ENCODE measurements at places on chromosomes 2 and 18.
A peak's percentile ranks its signal among the peaks of the same experiment; 100 is the strongest.

GRCh38 chr2:205811387-205811786 lies 129.1 kb downstream of the NRP2 start:
- DNase-seq: no peak

- DNase-seq: peak; percentile 24
These were observed 17.6 kb upstream of the TMEM247 start for GRCh38 chr2:46461709-46462171.

- DNase-seq: no peak
These were observed 113.5 kb downstream of the CRIM1 start for GRCh38 chr2:36469106-36469477.

DNA sequence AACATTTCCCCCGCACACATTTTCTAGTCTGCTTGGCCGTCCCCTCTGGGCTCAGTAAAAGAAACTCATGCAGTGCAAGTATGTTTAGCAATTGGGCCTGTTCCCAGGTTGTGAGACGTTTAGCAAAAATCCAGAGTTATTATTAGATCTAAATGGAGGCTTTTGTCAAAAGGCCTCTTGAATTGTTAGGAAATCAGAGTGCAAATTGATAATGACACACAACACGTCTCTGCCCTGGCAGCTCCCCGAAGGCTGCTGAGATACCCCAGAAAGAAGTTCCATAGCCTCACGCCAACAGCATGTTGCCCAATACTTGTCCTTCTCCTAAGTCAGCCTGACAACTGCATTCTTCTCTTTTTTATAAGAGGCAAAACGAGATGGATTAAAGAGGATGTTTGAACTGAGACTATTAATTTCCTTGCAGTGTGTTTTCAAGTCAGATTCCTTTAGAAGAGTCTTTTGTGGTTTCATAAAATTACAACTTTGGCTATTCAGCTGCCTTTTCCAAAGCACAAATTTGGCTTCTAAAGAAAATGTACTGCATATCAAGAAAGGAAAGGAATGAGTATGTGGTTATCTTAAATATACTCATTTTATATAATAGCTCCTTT lies 202.2 kb downstream of the TRIB2 start:
- no peak for DNase-seq

GRCh38 chr2:46555011-46555410 lies 75.6 kb downstream of the TMEM247 start:
- peak; percentile 22 for DNase-seq

GRCh38 chr2:64632835-64633819 lies 20.6 kb downstream of the SERTAD2 start:
- no peak for DNase-seq

- no peak for DNase-seq
These were observed 17.6 kb upstream of the COPS8 start for GRCh38 chr2:237068005-237068576.

DNA sequence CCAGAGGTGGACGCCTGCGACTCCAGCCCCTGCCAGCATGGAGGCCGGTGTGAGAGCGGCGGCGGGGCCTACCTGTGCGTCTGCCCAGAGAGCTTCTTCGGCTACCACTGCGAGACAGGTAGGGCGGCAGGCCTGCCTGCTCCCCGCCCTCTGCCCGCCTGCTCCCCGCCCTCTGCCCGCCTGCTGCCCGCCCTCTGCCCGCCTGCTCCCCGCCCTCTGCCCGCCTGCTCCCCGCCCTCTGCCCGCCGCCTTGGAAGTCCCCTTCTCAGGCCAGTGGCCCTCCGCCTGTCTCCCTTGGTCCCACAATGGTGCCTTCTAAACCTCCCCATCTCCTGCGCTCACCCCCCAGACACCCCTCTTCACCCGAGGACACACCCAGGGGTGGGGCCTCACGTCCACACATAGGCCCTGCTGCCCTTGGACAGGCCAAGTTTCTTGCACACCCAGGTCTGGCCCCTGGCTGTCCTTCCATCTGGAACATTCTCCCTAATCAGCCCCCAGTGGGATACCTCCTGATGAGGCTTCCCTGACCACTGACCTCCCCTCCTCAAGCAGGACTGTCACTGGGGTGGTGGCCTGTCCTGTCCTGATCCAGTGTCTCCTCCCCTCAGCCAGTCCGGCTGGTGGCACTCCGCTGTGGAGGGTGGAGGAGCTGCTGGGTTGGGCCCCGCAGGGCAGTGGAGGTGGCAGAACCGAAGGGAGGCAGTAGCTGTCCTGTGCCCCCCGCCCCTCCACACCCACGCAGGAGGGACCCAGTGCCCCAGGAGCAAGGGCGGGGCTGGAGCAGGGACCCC lies 37.9 kb downstream of the MTERF4 start:
- peak; percentile 33 for DNase-seq

- no peak for DNase-seq
These were observed 26.6 kb downstream of the CROCC2 start for GRCh38 chr2:240932724-240933047.

DNA sequence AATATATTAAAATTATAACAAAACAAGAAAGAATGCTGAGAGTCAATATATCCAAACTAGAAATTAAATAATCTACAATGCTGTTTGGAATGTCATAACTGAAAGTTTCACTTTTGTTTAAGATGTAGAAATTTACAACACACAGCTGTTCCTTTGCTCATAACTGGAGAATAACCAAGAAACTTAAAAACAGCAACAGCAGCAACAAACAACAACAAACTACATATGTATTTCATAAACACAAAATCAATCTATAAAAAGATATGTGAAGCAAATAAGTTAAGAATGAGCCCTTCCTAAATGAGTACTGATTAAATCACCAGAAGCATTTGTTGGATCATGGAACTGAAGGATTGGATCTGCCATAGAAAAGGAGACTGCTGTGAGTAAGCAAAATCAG lies 456.5 kb upstream of the ZNF804A start:
- no peak for DNase-seq

GRCh38 chr2:224556381-224556780 lies 28.8 kb downstream of the CUL3 start:
- DNase-seq: no peak

DNA sequence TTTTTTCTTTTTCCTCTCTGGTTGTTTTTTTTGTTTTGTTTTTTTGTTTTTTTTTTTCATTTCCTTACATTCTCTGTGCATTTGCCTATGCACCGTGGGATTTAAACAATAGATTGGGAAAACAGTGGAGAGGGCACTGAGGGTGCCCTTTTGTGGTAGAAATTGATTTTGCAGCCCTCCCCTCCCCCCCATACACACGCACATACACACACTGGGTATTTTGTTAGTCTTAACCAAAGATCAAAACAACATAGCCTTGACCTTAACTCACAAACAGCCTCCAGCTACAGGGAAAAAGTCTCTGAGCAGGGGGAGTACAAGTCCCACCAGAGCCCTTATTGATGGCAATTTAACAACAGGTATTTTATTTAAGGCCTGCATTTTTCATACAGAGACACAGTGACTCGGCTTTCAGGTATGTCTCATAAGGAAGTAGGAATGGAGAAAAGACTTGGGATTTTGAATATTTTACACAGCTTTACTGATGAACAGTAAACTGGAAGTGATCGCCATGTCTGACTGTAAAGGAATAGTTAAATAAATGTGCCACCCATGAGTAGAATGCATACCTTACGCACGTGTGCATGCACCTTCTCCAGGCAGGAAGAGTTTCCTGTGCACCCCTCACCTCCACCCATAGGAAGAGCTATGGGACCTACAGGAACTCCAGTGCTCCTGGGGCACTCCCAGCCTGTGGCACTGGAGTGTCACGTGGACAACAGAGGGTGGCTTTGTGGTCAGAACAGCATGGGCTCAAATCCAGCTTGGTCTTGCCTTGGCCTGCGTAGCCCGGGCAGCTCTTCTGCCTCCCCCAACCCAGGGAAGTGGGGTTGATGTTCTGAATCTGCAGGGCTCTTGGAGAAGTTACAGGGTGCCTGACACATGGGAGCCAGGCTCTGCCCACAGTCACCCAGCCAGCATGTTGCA lies 266.4 kb downstream of the ANAPC1 start:
- no peak for DNase-seq

GRCh38 chr2:88871336-88871735 lies 179.9 kb downstream of the RPIA start:
- no peak for DNase-seq

DNA sequence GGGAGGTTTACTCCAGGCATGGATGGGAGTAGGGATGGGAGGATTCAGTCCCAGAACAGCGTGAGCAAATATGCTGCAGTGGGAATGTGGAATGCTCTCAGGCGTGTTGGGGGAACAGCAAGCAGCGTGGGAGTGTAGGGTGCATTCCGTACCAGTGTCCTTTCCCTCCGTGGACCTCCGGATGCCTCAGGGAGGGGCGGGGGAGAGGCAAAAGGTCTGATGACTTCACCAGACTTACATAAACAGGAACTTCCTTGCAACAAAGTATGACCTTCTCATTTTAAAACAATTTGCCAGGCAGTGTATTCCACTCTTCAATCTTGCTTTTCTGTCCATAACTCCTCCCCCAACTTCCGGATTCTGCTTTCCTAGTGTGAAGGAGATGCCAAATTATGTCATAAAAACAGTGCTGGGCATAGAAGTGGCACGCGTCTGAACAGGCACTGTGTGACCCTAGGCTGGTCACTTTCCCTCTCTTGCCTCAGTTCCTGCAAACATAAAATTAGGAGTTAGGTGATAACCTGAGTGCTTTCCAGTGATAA lies 36.9 kb downstream of the RPL37A start:
- DNase-seq: no peak

- no peak for DNase-seq
These were observed 187.8 kb upstream of the HDAC4 start for GRCh38 chr2:239588451-239589269.

DNA sequence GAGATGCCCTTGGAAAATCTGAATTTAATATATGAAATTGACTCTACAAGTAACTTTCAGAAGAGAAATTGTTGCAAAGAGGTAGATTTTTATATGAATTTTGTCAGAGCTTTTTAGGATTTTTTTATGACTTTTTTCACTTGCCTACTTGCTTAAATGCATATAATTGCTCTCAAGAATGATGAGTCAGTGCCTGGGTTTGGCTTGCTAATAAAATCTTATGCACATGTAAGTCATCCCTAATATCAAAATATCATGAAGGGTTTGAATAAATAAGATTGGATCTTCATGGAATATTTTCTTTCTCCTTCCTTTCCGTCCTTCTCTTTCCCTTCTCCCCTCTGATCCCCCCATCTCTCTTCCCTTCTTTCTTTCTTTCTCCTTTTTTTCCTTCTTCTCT lies 354.1 kb downstream of the TXNL1 start:
- DNase-seq: no peak

- DNase-seq: peak; percentile 63
These were observed 245.3 kb downstream of the STK39 start for GRCh38 chr2:168002021-168002553.

GRCh38 chr2:143397884-143398614 lies 268.8 kb downstream of the ARHGAP15 start:
- peak; percentile 35 for DNase-seq

- DNase-seq: no peak
These were observed 265.6 kb downstream of the ANAPC1 start for GRCh38 chr2:111618226-111618977.

DNA sequence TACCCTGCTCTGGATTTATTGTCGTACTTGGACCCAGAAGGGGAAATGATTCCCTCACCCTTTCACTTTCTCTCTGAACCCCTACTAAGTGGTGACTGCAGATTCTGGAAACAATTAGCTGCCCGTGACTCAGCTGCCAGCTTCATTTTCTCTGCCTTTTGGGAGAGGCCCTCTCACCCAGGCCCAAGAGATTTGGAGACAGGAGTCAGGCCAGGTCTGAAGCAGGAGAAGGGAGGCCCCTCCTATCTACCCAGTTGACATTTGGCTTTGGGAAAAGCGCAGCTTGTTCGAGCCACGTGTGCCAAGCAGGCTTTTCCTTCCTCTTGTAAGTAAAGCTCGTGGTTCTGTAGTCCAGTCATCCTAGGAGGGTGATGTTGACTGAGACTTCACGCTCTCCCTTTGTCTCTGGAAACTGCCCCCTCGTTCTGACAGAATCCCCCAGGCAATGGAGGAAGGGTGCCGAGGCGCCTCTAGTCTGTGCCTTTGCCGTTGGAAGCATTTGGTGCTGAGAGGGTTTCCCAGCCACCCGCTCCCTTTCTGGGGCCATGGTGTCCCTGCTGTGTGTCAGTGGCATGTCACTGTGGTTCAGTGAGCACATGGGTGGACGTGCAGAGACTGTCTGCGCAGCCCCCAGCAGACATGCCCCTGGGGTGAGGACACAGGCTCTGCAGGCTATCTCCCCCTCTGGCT lies 8.6 kb downstream of the OXER1 start:
- DNase-seq: no peak

DNA sequence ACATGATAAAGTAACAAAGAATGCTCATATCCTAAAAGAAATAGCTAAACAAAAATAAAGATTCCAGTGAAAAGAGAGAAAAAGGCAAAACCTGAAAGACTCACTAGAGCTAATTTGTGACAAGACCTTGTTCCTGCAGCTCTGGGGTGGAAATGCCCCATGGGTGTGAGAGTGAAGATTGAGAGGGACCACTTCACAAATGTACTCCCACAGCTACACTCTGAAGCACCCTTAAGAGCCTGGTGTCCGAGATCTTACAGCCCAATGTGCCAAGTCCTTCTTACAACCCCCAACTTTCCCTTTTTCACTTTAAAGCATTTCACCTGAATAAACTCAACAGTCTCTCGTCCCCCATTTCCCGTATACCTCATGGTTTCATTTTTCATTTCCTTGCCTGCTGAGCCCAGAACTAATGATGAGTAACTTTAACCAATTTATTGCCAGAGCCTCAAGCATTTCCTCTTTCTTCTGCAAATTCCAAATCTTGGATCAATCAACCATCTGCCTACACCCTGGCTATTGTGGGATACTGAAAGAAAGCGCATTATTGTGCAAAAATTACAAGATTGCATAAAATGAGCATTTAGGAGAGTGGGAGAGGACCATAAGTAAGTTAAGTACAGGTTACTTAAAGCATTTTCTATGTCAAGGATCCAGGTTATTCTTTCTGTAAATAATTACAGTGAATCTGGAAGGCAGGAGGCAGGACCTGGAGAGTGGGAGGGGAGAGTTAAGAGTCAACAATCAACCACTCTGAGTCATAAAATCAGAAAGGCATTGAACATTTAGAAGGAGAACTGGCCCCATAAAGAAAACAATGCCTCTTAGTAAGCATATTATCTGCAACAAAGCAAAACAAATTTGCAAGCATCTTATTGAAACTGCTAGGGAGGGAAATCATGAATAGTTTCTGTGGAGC lies 804.4 kb upstream of the CELF4 start:
- no peak for DNase-seq

DNA sequence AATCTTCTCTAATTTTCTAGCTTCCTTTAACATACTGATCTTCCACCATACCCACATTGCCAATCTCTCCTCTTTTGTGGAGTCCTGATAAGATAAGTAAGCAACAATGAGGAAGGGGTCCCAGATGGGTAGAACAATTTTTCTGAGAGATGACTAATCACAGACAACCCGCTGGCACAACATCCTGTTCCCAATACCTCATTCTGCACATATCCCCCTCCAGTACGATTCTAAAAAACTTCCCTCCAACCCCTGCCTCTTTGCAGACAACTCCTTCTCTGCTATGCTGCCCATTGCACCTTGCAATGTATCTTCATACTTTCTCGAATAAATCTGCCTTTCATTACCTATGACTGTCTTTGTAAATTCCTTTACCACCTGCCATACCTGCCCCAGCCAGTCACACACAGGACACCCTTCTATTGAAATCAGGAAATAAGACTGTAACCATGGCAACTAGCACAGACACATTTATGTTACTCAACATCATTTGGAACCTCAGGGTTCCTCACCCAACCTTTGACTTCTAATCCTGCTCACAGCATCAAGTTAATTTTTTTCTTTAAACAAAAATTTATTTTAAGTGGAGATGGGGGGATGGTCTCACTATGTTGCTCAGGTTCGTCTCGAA lies 7.4 kb upstream of the EXOC6B start:
- DNase-seq: no peak
